ENCODE measurements at places on chromosomes 16 and 17.

DNA sequence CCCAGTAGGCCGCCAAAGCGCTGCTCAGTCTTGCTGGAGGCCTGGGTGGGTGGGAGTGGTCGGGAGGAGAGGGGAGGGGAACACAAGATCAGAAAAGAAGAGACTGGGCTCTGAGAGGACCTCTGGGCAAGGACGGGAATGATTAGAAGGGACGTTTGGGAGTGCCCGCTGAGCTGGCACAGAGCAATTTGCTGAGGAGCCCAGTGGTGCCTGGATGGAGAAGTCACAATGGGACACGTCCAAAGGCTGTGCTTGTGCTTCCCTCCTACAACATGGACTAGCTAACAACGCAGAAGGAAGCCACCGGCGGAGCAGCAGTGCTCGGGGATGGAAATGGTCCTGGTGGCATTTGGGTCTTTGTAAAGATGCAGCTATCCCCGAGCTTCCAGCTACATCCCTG lies 45.6 kb upstream of the CACNG4 start:
- no peak for DNase-seq

DNA sequence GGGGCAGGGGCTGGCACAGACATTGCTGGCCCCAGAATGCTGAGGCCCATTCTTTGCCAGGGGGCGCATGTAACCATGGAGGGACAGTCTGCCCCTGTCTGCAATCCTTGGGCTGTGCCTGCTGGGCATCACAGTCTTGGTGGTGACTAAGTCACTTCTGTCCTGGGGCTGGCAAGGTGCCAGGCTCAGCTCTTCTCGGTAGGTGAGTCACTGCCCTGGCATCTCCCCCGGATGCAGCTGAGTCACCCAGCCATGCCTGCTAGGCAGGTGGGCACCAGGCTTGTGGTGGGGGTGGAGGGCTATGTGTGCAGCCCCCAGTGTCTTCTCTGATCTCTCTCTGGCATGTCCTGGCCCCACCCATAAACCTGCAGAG lies 5.6 kb downstream of the RARA start:
- DNase-seq: peak; percentile 86

GRCh38 chr16:79839466-79840341 lies 239.2 kb upstream of the MAF start:
- no peak for DNase-seq

- DNase-seq: no peak
These were observed 68.4 kb upstream of the TNRC6C start for GRCh38 chr17:77889866-77890760.
